ENCODE measurements at places on chromosomes 1 and 21. TPM values are rescaled to one million over a fixed set of nuclear protein-coding genes. Genes with fewer than 3 reads are reported as not detected.

MLLT11 gene
- 1.6 TPM for total RNA-seq

WNT3A gene
- 1.6 TPM for total RNA-seq

DNA sequence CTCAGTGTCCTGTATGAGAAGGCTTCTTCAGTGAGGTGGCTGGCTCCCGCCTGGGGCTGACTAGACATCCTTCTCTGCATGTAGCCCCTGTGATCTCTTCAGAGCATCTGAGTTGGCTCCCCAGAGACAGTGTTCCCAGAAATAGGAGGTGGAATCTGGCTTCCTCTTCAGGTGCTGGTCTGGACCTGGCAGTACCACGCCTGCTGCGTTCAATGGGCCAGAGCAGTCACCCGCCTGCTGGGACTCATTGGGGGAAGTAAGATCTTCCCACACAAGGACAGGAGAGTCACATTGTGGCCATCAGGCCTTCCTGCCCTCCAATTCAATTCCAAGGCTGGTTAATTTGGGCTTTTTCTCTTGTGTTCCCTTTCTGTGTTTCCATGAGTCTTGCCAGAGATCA is 51.0 kb downstream of the ADARB1 start:
- no peak for DNase-seq

OR2L5 gene
- total RNA-seq, result not detected

GRCh38 chr1:9774712-9775679 is 48.8 kb downstream of the CLSTN1 start:
- DNase-seq, result no peak

DDI2 gene
- 49.4 TPM for total RNA-seq

DNA sequence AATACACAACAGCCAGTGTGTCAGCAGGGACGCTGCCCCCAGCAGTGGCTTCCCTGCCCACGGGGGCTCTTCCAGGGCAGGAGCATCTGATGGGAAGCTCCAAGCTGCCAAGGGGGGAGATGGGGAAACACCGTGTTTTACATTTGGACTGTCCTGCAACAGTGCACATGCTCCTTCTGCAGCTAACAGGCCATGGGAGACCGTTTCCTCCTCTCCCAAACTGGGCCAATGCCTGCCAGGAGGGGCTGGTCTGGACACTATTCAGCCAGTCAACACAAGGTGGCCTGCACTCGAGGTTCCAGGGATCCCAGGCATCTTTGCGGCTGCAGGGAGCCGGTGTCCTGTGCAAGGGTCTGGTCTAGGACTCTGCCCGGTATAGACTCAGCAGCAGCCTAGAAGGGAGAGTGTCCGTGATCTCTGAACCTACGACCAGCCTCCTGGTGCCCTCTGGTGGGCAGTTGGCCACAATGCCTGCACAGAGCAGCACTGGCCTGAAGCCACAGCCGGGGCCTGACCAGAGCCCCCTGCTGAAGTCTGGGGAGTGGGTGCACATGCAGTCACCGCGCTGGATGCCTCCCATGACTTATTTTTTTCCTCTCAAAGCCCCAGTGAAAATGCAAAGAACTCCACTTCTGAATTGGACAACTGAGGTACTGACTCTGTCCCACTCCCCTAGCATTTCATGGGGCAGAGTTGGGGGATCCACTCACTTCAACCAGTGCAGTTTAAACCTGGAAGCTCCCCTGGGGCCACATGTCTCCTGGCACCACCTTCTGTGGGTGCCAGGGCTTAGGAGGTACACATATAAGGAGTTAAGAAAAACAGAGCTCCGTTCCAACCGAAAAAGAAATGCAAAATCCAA is 33.3 kb downstream of the RCC2 start:
- peak; percentile 71 for DNase-seq

GRCh38 chr21:44049606-44050005 is 37.5 kb downstream of the TRAPPC10 start:
- DNase-seq, result no peak

ZSWIM5 gene
- total RNA-seq, result 1.4 TPM

- DNase-seq, result no peak
Measured at GRCh38 chr1:203733009-203733863, 31.7 kb upstream of the LAX1 start.

DNA sequence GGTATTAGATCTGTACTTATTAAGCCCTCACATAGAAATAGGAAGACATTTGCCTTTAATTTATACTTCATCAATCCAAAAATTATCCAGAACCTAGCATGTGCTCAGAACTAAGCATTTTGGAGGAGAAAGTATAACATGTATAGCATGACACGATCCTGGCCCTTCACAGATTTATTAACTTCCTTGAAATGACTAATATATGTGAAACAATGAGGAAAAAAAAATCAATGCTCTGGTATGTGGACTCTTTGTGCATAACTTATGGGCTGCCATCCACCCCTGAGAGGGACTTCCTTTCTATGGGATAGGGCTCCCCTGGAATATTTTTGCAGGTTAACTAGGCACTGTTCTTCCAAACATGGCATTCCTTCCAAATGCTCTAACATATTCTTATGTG is 36.6 kb downstream of the CCDC185 start:
- DNase-seq, result no peak

CLCA4 gene
- 1.7 TPM for total RNA-seq

- no peak for DNase-seq
Measured at GRCh38 chr1:198910816-198911215, 272.0 kb downstream of the PTPRC start.

NCMAP gene
- 2.6 TPM for total RNA-seq

All from tongue (tissue), 3 donors.